ENCODE measurements at places on chromosomes 7 and 10. TPM values are rescaled to one million over a fixed set of nuclear protein-coding genes. Genes with fewer than 3 reads are reported as not detected.

GRCh38 chr10:110708776-110709443 is 64.8 kb downstream of the RBM20 start:
- H3K27me3 ChIP-seq: no peaks in the 10 kb centered on the region
- no peaks in the 10 kb centered on the region for H3K36me3 ChIP-seq
- no peak overlapping the region for H3K4me3 ChIP-seq
- peaks cover 4% of the 10 kb centered on the region for H3K4me1 ChIP-seq

ATG9B gene
- total RNA-seq: 1.2 TPM

ABCB4 gene
- 1.4 TPM for total RNA-seq

- no peak for DNase-seq
- H3K27ac ChIP-seq: peak overlapping the region; percentile 96
- no peaks in the 10 kb centered on the region for H3K36me3 ChIP-seq
- peaks cover 99% of the 10 kb centered on the region for H3K4me1 ChIP-seq
These were observed 90.5 kb downstream of the RNF216 start for GRCh38 chr7:5690931-5691473.

DNA sequence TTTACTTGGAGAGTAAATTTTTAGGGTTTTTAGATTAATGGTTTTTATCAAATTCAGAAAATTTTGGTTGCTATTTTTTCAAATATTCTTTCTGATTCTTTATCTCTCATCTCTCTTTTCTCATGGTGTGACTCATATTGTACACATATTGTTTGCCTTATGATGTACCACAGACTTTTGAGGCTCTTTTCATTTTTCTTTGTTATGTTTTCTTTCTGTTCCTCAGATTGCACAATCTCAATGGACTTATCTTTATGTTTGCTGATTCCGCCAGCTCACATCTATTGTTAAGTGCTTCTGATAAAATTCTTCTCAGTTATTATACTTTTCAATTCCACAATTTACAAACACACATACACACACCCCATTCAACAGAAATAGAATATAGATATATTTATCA is 168.2 kb upstream of the IGFBP3 start:
- H3K36me3 ChIP-seq: no peaks in the 10 kb centered on the region
- H3K4me1 ChIP-seq: no peaks in the 10 kb centered on the region
- DNase-seq: no peak
- no peak overlapping the region for H3K27ac ChIP-seq
- no peak overlapping the region for H3K4me3 ChIP-seq

RPEL1 gene
- total RNA-seq: not detected

- no peaks in the 10 kb centered on the region for H3K27me3 ChIP-seq
- H3K4me3 ChIP-seq: peak overlapping the region; percentile 94
- no peaks in the 10 kb centered on the region for H3K36me3 ChIP-seq
- no peak overlapping the region for H3K27ac ChIP-seq
These were observed 867 bp downstream of the ATP6V0E2 start for GRCh38 chr7:149874644-149875028.

DNA sequence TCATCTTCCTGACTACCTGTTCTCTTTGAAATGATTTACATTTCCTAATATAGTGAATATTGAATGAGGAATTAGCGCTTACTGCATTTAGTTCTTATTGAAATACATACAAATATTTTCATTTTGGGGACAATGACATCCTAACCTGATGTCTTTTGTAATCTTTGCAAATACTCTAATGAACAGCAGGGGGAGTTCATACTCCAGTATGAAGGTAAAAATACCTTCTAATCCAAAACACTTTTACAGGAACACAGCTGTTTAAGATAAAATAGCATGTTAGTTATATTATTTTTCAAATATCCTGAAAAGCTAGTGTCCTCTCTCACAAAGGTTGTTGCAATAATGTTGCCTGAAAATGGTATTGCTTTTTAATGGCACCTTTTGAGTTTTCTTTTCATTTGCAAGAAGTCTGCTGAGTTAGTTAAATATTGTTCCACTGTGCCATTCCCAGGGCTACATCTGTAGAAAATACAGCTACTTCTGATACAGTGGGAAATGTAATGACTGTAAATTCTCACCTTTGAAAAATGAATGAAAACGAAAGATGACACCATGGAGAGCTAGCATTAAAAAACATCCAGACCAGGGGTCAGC is 400.0 kb downstream of the PHF14 start:
- H3K4me1 ChIP-seq: no peaks in the 10 kb centered on the region
- no peak overlapping the region for H3K27ac ChIP-seq
- no peak overlapping the region for H3K4me3 ChIP-seq

DNA sequence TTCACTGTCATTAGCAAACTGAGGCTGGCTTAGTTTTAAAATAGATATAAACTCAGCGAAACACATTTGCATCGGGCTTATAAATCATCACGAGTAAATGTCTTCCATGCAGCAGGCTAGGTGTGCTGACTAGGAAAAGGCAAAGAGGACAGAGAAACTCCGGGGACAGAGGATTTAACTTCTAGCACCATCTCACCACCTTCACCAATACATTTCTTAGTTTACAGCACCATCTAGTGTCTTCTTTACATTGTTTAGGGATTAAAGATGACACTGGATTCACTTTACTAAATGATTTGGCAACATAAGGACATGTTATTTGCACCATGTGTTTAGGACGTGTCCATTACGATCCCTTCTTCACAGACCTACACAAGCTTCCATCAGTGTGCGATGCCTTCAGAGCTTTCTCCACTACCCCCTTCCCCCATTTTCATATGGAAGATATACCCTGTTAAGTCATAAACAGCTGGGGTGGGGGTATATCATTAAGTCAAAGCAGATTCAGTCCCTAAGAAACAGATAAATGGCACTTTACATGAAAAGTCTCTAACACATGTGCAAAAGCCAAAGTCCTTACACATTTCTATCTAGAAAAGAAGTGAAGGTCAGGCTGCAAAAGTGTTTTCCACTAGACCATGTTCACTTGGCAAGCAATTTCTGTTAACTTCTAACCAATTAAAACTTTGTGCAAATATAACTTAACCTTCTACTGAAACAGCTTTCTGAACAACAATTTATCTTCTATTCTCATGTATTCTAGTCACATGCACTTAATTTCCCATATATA is 103.3 kb downstream of the GRB10 start:
- no peaks in the 10 kb centered on the region for H3K36me3 ChIP-seq
- H3K27ac ChIP-seq: no peak overlapping the region
- peaks cover 25% of the 10 kb centered on the region for H3K4me1 ChIP-seq
- H3K27me3 ChIP-seq: no peaks in the 10 kb centered on the region

- H3K36me3 ChIP-seq: peaks cover 4% of the 10 kb centered on the region
- H3K27ac ChIP-seq: no peak overlapping the region
- no peak overlapping the region for H3K4me3 ChIP-seq
- no peaks in the 10 kb centered on the region for H3K27me3 ChIP-seq
These were observed 92.0 kb downstream of the MDFIC start for GRCh38 chr7:115013886-115014285.

GRCh38 chr7:12303495-12303894 is 92.4 kb downstream of the TMEM106B start:
- no peak overlapping the region for H3K27ac ChIP-seq
- no peak overlapping the region for H3K4me3 ChIP-seq
- DNase-seq: no peak
- no peaks in the 10 kb centered on the region for H3K27me3 ChIP-seq

Data from thoracic aorta (tissue), 2 donors.